Liver (tissue), 10 donors: ENCODE measurements at places on chromosomes 1 and 21. TPM values are rescaled to one million over a fixed set of nuclear protein-coding genes. Genes with fewer than 3 reads are reported as not detected.

The ZNF326 gene
- total RNA-seq, result 14.6 TPM

The SIPA1L2 gene
- 1.9 TPM for total RNA-seq

The PLA2G2F gene
- total RNA-seq, result not detected

The CASQ1 gene
- total RNA-seq, result not detected

The MSH4 gene
- total RNA-seq, result 0.08 TPM

DNA sequence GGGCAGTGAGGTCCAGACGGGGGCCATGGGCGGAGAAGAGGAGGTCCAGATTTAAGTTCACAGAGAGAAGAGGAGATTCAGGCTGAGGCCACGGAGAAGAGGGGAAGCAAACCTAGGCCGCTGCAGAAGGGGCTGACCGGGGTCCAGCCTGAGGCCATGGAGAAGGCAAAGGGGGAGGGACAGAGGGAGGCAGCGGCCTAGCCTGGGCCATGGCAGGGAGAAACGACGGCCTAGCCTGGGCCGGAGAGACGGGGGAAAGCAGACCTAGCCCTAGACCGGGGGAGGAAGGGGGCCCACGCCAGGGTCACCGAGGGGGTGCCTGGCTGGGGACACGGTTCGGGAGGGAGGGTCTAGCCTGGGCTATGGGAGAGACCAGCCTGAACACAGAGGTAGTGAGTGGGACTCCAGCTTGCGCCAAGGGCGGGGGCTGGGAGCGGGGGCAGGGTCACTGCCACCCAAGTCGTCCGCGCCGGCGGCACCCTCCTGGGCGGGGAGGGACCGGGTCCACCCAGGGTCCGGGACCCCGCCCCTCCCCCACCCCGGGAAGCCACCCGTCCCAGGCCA, 459 bp downstream of the CAPZB start:
- no peak for DNase-seq

DNA sequence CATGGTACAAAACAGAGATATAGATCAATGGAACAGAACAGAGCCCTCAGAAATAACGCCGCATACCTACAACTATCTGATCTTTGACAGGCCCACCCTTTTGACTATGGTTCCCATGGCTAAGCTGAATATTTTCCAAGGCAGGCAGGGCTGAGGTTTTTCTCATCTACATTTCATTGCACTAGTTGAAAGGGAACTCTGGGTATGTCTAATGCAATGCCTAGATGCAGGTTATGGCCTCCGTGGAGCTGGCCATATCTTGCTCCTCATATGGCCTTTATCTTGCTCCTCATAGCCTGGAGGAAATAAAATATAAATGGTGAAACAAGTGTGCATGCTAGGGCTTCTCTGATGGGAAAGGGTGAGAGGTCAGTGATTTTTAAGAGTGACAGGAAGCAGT, 10.6 kb downstream of the SPRR5 start:
- DNase-seq, result no peak

DNA sequence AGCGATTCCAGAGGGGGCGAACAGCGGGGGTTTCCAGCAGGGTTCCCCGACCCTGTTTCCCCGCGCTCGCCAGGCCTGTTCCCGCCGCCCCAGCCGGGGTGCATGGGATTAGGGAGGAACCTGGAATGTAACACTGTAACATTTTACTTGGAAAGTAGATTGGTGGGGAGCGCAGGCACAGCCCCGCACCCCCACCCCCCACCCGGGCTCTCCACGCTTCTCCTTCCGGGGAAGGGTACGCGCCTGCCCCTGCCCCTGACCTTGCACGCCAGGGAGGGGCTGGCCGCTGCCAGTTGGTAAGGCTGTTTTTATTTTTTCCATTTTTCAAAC, 427 bp downstream of the FAM3B start:
- no peak for DNase-seq

GRCh38 chr1:39835110-39835509, 46.4 kb upstream of the BMP8B start:
- no peak for DNase-seq

DNA sequence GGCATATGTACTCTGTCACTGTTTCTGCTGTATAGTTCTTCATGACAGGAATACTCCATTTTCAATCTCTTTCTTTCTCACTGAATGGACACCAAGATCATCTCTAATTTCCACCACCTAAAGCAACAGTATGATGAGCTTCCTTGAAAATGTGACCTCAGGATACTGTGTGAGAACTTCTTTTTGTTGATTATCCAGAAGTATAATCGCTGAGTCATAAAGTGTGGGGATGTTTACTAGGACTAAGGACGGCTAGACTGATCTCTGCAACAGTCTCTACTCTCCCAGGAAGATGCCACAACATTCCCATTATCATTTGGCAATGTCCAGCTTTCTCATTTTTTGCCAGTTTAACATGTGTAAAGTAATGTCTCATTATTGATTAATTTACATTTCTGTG, 70.3 kb downstream of the TNFSF18 start:
- DNase-seq, result no peak

DNA sequence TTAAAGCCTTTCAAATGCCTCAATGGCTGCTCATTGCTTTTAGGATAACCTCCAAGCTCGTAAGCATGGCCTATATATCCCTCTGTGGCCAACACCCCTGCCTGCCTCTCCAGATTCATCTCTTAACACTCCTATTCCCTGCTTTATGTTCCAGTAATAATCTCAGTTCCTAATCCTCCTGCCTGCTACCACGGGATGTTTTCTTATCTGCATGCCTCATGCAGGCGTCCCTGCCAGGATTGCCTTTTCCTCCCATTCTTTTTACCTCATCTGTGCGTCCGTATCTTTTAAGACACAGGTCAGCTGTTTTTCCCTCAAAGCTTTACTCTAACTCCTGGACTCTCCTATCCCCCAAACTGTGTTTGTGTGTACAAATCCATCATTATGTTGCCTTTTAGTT, 36.1 kb downstream of the ZBTB40 start:
- no peak for DNase-seq

GRCh38 chr1:53547231-53547790, 88.1 kb downstream of the DMRTB1 start:
- no peak for DNase-seq

- DNase-seq, result no peak
Measured at GRCh38 chr1:54012008-54012325, 6.0 kb downstream of the LDLRAD1 start.

- DNase-seq, result no peak
Measured at GRCh38 chr1:7553042-7553690, 217.9 kb upstream of the VAMP3 start.

DNA sequence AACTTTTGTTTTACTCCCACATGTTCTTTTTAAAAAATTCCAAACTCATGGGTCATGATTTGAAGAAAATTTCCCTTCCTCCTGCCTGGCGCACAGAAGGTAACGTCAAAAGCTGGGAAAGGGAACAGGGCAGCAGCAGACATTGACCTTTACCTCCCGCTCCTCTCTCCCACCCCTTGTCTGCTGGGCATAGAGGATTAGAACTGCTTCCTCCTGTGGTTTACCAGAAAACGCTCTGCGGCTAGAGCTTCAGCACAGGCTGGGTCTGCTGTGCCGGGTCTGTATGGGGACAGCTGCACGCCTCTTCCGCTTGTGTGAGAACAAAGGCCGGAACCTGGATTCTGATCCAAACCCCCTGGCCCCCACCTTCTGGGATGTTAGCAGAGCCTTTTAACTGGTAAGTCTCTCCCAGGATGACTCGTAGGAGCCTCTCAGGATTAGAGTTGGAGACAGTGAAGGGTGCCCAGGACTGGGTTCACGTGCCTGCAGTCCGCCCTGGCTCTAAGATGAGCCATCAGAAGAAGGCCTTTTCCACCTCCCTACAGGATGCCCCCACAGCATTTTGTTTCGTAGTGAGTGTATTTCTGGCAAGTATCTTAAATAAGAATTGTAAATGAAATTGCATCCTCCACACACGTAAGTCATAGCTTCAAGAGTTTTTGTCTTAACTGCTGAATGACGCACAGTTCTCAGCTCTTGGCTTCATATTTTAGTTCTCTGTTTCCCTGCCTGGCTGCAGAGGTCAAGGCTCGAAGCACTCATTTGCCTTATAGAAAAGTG, 5.2 kb downstream of the H6PD start:
- peak; percentile 56 for DNase-seq

GRCh38 chr1:225689882-225690459, 37.0 kb upstream of the ENAH start:
- DNase-seq, result no peak

DNA sequence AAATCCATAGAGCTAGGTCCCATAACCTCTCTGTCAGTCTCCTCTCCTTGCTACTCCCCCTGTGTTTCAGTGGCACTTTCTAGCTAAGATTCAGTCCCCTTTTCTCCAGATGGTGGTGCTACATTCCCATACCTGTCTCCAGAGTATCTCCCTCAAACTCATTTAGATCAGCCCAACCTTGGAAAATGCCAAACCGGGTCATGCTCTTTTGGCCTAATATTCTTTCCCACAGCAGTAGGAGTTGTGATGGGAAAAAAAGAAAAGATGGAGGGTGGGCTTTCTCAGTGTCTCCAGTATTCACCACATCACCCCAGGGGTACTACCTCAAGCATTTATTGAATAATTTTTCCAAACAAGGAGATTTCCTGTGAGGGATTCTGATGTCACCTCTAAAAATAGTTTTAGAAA, 3.2 kb upstream of the RXFP4 start:
- DNase-seq, result no peak

- DNase-seq, result no peak
Measured at GRCh38 chr21:42777757-42778344, 101.5 kb downstream of the WDR4 start.

GRCh38 chr1:27690183-27690582, 18.2 kb upstream of the IFI6 start:
- no peak for DNase-seq

GRCh38 chr1:117555806-117556205, 50.0 kb upstream of the TENT5C start:
- DNase-seq, result no peak

DNA sequence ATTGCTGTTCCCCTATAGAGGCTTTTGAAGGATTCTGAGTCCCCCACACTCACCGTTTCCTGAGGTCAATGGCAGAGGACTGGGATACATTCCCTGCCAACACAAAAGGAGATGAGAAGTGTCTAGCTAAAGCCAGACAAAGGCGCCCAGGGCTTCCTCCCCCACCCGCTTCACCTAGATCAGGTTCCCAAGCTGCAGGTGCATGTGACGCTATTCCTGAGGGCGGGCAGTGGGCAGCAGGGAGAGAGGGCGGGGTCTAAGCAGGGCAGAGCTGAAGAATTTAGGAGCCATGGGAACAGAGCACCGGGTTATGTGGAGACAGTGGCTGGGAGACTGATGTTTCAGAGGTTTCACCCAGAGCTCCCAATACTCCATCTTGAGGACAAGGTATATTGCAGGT, 6.0 kb upstream of the ARHGEF2 start:
- no peak for DNase-seq

GRCh38 chr1:92663775-92664174, 121.1 kb downstream of the EVI5 start:
- no peak for DNase-seq

- DNase-seq, result no peak
Measured at GRCh38 chr1:164858096-164858632, 299.2 kb downstream of the PBX1 start.
